ENCODE measurements at places on chromosomes 6 and 20. TPM values are rescaled to one million over a fixed set of nuclear protein-coding genes. Genes with fewer than 3 reads are reported as not detected.
A peak's percentile ranks its signal among the peaks of the same experiment; 100 is the strongest.

Gene ULBP2
- 7.2 TPM for total RNA-seq

DNA sequence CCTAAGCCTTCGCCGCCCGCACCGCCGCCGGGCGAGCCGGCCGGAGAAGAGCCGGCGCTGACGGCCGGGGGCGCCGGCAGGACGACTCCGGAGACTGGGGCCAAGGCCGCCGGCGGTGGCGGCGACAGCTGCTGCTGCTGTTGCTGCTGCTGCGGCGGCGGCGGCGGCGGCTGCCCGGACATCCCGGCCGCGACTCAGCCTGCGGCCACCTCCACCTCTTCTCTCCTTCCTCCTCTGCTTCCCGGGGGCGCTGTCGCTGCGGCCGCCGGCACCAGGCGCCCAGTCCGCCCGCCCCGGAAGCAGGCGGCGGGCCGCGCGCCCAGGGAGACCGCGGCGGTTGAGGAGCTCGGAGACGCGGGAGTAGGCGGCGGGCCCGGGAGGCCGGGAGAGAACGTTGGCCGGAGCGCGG lies 307 bp downstream of the RANBP9 start:
- peak overlapping the region; percentile 60 for H3K27ac ChIP-seq
- no peaks in the 10 kb centered on the region for H3K27me3 ChIP-seq
- H3K36me3 ChIP-seq = no peaks in the 10 kb centered on the region
- DNase-seq = no peak

- H3K27me3 ChIP-seq = no peaks in the 10 kb centered on the region
Observed at GRCh38 chr20:50545126-50545525, 34.9 kb downstream of the PTPN1 start.

DNA sequence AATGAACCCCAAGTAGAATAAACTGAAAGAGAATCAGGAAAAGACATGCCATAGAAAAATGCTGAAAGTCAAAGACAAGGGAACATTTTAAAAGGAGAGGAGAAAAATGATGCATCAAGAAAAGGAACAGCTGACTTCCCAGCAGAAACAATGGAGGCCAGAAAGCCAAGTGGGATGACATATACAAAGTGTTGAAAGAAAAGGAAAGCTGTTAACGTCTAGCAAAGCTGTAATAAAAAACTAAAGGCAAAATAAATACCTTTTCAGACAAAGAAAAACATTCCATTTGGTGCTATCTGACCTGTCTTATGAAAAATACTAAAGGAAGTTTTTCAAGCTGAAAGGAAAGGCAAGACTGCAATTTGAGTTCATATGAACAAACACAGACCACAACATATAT lies 34.1 kb upstream of the PDE10A start:
- no peak for DNase-seq
- no peaks in the 10 kb centered on the region for H3K27me3 ChIP-seq
- no peak overlapping the region for H3K27ac ChIP-seq
- no peaks in the 10 kb centered on the region for H3K36me3 ChIP-seq
- H3K4me3 ChIP-seq = no peak overlapping the region
- peaks cover 14% of the 10 kb centered on the region for H3K4me1 ChIP-seq

Gene FITM2
- 7.2 TPM for total RNA-seq

- no peaks in the 10 kb centered on the region for H3K27me3 ChIP-seq
- 0 out of 2 replicates have a peak, but pooled peaks cover 2% of the 10 kb centered on the region for H3K4me1 ChIP-seq
- peak; percentile 28 for DNase-seq
- H3K27ac ChIP-seq = peak overlapping the region; percentile 79
- peak overlapping the region; percentile 64 for H3K4me3 ChIP-seq
Observed at GRCh38 chr6:53066077-53066417, 843 bp downstream of the FBXO9 start.

GRCh38 chr6:139777202-139777970 lies 402.9 kb upstream of the CITED2 start:
- no peak overlapping the region for H3K4me3 ChIP-seq
- peaks cover 7% of the 10 kb centered on the region for H3K4me1 ChIP-seq
- DNase-seq = no peak
- no peaks in the 10 kb centered on the region for H3K36me3 ChIP-seq

DNA sequence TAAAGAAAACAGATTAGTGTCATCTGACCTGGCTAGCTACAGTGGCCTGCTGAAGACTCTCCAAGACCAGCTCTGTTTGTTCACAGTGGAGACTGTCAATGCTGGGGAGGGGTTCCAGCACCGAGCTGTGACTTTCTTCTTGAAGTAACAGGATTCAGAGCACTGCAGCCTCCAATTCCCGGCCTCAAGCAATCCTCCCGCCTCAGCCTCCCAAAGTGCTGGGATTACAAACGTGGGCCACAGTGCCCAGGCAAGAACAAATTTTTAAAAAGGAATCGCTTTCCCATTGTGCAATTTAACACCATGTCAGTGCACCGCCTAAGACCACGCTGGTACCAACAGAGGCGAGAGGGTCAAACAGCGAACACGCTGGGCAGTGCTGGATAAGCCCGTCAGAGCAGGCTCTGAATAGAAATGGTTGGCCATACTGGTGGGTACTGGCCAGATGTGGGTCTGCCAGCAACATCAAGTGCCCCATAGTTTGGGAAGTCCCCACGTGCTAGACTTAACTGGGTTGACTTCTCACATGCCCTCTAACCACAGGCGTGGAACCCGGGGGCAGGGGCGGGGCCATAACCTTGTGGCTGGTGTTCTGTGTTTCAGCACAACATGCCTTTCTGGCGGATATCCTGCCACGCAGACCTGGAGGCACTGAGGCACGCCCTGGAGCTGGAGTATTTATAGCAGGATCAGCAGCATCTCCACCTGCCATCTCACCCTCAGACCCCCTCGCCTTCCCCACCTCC lies 168.9 kb downstream of the ZMYND8 start:
- H3K27ac ChIP-seq = no peak overlapping the region
- no peaks in the 10 kb centered on the region for H3K4me1 ChIP-seq
- H3K27me3 ChIP-seq = no peaks in the 10 kb centered on the region
- peaks cover 2% of the 10 kb centered on the region for H3K36me3 ChIP-seq
- no peak for DNase-seq

Gene DEFB125
- total RNA-seq = not detected

- peak; percentile 50 for DNase-seq
- no peak overlapping the region for H3K27ac ChIP-seq
- no peak overlapping the region for H3K4me3 ChIP-seq
- H3K4me1 ChIP-seq = peaks cover 4% of the 10 kb centered on the region
Observed at GRCh38 chr6:166520905-166521834, 65.3 kb downstream of the RAMACL start.

- H3K4me1 ChIP-seq = peaks cover 10% of the 10 kb centered on the region
- no peak for DNase-seq
- H3K36me3 ChIP-seq = peaks cover 7% of the 10 kb centered on the region
- H3K27me3 ChIP-seq = no peaks in the 10 kb centered on the region
- H3K4me3 ChIP-seq = no peak overlapping the region
- no peak overlapping the region for H3K27ac ChIP-seq
Observed at GRCh38 chr6:158464483-158464882, 95.4 kb upstream of the TMEM181 start.

Gene TMEM74B
- total RNA-seq = not detected

Gene CRYBG1
- 1.1 TPM for total RNA-seq

Gene CTAGE9
- total RNA-seq = not detected

Gene ENPP3
- total RNA-seq = not detected

GRCh38 chr6:71672876-71673275 lies 213.5 kb upstream of the RIMS1 start:
- H3K27ac ChIP-seq = no peak overlapping the region
- DNase-seq = no peak
- H3K36me3 ChIP-seq = no peaks in the 10 kb centered on the region
- no peaks in the 10 kb centered on the region for H3K4me1 ChIP-seq
- H3K4me3 ChIP-seq = no peak overlapping the region
- H3K27me3 ChIP-seq = no peaks in the 10 kb centered on the region
